Breast epithelium (tissue), 4 donors: ENCODE measurements at places on chromosomes 4 and X.

GRCh38 chr4:54363037-54363436 is 133.9 kb downstream of the PDGFRA start:
- DNase-seq = no peak

- no peak for DNase-seq
Measured at GRCh38 chrX:138866643-138867042, 155.1 kb upstream of the FGF13 start.

DNA sequence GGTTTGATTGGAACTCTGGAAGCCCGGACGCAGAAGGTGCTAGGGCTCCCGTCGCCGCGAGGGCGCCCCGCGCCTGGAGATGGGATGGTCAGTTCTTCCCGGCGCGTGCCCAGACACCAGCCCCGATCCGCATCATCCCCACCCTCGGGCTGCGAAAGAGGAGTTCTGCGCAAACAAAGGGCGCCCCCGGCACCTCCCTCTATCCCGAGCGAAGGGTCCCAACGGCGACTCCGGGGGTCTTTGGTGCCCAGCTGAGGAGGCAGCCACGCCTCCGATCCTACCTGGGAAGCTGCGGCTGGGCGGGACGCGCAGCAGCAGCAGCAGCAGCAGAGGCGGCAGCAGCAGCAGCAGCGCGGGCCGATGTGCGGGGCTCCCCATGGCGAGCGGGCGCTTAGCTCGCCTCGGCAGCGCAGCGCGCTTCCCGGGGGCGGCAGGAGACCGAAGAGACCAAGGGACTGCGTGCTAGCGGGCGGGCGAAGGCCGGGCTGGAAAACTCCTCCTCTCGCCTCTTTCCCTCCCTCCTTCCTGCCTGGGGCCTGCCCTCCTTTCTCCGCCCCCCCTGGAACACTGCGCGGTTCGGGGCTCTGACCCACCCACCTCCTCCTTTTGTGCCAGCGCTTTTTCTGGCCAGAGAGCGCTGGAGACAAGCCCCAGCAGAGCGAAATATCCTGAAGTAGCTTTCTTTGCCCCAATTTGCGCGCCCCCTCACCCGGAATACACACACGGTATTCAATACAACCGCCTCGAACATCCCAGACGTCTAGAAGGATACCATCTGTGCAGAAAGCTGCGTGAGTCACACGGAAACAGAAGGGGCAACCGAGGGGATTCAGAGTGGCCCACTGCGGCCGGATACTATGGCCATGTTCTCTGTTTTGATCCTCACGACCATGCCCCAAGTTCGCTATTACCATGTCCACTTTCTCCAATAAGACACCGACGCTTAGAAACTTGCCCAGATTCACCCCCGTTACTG is at the start of gene SRPX:
SRPX (minus strand) TSS at position 457 of the 976 bp plus-strand sequence; CDS start at position 378, 79 bp downstream.
- no peak for DNase-seq

- DNase-seq = no peak
Measured at GRCh38 chr4:20617678-20618396, 82.4 kb upstream of the PACRGL start.

DNA sequence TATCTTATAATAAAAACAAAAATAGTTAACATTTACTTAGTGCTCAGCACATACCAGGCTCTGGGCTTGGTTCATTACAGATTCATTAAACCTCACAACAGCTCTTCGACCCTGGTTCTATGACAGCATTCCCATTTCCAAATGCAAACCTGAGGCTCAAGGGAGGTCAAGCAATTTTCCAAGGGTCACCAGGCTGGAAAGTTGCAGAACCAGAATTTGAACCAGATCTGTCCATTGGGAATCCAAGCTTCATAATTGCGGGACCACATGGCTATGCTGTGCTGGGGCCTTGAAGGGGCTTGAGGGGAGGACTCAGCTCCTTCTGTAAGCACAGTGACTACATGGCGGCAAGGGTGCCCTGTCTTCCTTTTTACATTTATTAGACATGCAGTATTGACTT is 197.3 kb upstream of the LNX1 start:
- no peak for DNase-seq

DNA sequence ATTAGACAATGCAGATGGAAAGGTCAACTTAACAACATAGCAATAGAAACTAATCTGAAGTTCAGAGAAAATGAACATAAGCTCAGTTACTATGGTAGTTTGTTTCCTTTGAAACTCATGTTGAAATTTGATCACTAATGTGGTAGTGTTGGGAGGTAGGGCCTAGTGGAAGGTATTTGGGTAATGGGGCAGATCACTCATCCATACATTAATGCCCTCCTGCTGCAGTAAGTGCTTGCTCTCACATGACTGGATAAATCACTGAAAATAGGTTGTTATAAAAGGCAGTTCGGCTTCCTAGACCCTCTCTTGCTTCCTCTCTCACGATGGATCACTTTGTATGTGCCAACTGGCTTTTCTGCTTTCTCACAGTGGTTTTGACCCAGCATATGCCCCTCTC is 567.4 kb upstream of the GALNT7 start:
- DNase-seq = no peak

- no peak for DNase-seq
Measured at GRCh38 chr4:151783867-151784266, 23.1 kb upstream of the GATB start.

- no peak for DNase-seq
Measured at GRCh38 chrX:2423282-2423681, 77.5 kb downstream of the DHRSX start.

DNA sequence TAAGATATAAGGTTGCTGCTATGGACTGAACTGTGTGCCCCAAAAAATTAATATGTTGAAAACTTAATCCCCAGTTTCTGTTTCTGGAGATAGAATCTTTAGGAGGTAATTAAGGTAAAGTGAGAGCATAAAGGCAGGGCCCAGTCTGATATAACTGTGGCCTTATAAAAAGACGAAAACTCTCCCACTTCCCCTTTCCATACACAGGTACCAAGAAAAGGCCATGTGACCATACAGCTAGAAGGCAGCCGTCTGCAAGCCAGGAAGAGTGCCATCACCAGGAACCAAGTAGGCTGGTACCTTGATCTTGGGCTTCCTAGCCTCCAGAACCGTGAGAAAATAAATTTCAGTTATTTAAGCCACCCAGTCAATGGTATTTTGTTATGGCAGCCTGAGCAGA is 550.3 kb downstream of the SMARCA1 start:
- no peak for DNase-seq

DNA sequence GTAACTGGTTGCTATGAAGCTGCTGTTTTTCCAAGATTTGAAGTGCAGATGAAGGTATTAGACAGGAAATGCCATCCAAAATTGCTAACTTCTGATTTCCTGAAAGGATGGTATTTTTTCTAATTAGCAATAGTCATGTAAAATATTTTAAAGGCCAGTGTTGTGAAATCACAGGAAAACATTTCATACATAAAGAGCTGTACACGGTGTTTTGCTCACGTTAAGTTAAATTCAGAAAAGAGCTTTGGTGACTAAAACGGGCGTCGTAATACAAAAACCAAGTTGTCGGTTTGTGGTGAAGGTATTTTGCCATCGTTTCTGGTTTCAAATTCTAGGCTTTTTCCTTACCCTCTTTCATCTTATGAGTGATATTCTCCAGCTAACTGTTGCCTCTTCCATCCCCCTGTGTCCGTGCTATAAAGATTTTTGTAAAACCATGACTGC is 39.8 kb downstream of the AFF1 start:
- DNase-seq = no peak

DNA sequence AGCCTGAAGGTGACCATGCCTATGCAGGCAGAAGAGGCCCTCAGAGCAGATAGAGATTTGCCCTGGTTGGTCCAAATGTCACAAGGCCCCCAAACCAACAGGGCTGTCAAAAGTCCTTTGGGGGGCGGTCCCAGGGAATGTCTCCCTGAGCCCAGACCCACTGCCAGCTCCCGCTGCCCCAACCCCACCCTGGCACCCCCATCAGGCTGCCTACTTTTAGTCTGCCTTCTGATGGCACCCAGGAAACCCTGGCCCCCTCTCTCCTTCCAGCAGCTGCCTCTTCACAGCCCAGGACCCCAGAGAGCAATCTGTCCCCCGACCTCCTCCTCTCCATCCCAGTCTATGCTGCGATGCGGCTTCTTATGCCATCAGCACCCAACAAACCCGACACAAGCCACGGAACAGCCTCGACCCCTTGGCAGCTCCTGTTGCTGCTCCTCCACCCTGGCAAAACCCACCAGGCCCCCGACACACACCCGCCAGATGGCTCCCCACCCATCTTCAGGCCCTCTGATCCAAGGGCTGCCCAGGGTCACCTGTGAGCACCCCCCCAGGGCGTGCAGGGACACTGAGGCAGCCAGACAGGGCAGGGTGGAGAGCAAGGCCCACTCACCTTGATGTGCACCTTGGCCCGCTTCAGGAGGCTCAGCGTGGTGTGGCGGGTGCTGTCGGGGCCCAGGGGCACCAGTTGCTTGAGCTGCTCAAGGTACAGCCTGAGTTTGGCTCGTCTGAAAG is 9.9 kb downstream of the MXD4 start:
- DNase-seq = no peak

DNA sequence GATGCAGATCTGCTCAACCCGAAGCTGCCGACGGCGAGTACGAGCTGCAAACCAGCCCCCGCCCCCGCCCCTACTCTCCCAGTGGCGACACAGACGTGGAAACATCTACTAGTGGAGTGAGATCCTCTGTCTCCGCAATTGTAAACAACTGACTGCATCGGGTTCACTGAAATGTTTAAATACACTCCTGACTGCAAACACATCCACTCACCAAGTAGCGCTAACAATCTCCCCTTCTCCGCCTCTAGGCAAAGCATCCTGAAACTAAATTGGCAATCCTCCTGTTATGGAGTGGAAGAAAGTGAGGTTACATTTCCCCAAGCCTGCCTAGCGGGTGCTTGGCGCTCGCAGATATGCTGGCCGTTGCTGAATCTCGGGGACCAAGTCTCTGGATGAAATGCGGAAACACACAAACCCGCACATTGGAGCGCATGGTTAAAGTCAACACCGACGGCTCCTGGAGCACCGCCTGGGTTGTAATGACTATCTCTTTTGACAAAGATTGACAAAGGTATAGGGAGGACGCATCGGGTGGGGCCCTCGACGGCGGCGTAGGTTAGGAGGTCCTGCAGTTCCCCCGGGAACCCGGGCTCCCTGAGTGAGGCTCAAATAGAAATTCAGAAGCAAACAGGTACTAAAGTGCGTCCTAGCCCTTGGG is 117.0 kb upstream of the TEX13C start:
- no peak for DNase-seq

DNA sequence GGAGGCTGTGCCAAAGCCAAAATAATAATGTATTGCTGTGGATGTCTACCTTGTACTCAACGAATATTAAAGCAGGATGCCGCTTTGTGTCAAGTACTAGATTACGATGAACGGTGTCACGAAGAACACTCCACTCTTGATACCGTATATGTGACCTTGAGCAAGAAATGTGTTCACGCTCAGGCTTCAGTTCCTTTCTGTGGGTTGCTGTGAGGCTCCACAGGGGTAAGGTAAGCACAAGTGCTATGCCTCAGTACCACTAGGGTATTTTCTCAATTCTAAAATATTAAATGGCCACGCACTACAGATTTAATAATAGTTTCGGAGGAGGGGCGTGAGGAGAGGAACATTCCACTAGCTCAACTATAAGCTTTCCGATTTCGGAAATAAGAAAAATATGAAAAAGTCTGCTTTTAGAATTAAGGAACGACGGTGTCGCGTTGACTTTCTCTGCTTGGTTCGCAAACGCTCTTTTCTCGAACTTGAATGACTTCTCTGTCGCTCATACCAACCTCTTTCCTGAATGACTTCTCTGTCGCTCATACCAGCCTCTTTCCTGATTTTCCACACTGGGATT is 607 bp upstream of the SCOC start:
- DNase-seq = no peak
